Activated T-cell treated with anti-CD3 and anti-CD28 coated beads for 1 hour (primary cell): ENCODE measurements at places on chromosomes 5 and 9.

DNA sequence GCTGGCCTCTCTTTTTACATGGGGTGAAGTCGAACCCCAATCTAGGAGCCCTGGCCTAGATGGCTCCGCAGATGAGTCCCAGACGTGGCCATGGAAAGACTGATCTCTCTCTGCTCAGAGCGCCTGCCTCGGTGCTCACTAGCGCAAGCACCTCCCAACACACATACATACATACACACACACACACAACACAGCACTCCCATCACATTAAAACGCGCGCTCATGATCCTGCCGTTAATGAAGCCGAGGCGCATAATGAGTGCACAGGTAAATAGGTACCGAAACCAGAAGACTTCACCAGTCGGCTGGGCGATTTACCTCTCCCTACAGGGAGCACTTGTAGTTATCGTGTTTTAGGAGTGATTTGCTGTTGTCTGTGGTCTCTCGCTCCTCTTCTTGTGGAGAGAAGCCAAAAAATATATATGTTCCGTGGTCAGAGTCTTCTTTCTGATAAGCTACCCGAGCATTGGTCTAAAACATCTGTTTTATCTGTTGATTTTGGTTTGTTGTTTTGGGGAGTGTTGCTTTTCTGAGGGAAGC lies 207.7 kb downstream of the MEF2C start:
- no peak for DNase-seq

DNA sequence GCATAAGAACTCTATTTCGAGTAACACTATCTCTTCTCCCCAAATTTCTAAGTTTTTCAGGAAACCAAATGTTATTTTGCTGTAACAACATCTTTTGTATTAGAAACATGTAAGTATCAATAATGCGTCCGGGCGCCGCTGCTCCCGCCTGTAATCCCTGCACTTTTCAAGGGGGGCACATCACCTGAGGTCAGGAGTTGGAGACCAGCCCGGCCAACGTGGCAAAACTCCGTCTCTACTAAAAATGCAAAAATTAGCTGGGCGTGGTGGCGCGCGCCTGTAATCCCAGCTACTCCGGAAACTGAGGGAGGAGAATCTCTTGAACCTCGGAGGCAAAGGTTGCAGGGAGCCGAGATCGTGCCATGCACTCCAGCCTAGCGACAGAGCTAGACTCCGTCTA lies 881.1 kb upstream of the NUDT12 start:
- DNase-seq = no peak

- DNase-seq = no peak
Measured at GRCh38 chr9:77305622-77306400, 128.5 kb downstream of the VPS13A start.

- no peak for DNase-seq
Measured at GRCh38 chr9:3507395-3508077, 18.3 kb downstream of the RFX3 start.

GRCh38 chr5:96117771-96118651 lies 156.4 kb upstream of the ELL2 start:
- DNase-seq = no peak

- no peak for DNase-seq
Measured at GRCh38 chr5:74665816-74666215, 19.2 kb upstream of the HEXB start.

GRCh38 chr9:32706725-32707100 lies 71.2 kb upstream of the TAF1L start:
- DNase-seq = no peak

DNA sequence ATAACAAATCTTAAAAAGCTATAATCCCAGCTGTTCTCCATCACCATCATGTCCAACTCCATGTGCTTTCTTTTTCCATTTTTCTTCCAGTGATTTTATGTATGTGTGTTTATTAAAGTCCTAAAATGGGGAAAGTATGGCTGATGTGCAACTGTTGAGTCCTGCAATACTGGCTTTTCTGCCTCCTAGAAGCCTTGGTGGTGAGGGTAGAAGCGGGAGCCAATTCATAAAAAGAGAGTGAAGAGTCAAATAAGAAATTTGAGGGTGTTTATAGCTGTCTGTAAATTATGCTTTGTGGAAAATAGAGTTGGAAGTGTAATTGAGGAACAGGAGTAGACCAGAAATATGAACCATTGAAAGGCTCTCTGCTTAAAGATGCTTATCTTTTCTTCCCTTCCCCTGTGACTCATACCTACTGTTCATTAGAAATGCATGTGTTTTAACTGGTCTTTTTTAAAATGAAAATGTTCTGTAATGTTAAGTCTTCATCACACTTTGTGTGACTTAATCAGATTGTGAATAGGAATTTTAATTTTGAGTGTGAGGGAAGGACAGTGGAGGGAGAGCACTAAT lies 80.1 kb downstream of the ZCCHC7 start:
- DNase-seq = no peak

DNA sequence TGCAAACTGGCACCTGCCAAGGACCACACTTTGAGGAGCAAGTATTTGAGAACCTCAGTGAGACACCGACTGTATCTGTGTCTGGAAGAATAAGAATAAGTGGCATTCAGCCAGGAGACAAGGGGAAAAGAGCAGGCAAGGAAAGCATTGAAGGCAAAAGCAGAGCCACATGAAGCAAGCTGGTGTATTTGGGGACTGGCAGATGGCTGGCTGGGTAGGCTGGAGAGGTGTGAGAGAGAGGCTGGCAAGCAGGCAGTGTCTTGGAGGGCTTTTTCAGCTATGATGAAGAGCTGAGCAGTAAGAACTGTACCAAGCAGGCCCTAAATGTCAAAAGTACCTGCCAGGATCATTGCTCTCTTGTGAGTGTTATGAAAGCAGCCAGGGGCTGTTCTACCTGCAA lies 14.1 kb upstream of the C5orf58 start:
- DNase-seq = no peak

DNA sequence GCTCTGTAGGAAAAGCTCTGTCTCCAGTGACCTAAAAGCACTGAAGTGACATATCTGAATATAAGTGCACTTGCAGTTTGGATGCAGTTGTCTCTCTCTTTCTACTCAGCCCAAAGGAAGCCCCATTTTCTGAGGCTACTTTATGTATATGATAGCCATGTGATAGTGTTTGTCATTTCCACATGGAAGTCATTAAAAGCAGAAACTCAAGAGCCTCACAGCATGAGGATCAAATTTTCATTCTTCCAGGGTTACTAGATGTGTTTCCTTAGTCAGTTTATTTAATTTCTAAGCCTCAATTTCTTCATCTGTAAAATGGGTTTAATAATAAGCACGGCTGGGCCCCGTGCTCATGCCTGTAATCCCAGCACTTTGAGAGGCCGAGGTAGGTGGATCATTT lies 36.7 kb downstream of the RNF44 start:
- DNase-seq = no peak

GRCh38 chr5:139636975-139637408 lies 11.2 kb upstream of the CXXC5 start:
- DNase-seq = no peak

GRCh38 chr9:126412905-126413304 lies 86.3 kb downstream of the MVB12B start:
- DNase-seq = no peak
